ENCODE measurements at places on chromosomes 4 and X.

- no peak for DNase-seq
Observed at GRCh38 chr4:137599734-137600133, 67.4 kb upstream of the PCDH18 start.

- no peak for DNase-seq
Observed at GRCh38 chr4:186886759-186887158, 163.1 kb upstream of the FAT1 start.

- no peak for DNase-seq
Observed at GRCh38 chrX:16743604-16744325, 24.4 kb downstream of the SYAP1 start.

DNA sequence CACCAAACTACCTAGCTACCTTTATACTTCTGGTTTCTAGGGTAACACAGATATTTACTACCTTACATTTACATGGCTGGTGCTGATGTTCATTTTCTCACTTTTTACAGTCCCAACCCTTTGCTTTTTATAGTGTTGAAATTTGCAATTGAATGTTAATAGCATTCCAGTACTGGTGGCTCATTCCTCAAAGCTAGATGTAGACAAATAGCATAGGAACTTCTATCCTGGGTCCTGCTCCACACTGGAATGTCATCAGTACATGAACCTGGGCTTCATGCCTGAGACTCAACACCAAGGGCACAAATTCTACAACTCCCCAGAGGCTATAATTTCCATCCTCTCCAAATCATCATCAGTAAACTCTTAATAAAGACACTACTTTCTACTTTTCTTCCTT is 10.3 kb upstream of the TRMT2B start:
- DNase-seq: no peak

- no peak for DNase-seq
Observed at GRCh38 chrX:63657821-63658220, 127.2 kb downstream of the ARHGEF9 start.

- no peak for DNase-seq
Observed at GRCh38 chrX:129741880-129742758, 3.3 kb downstream of the XPNPEP2 start.

- DNase-seq: no peak
Observed at GRCh38 chrX:45472968-45473367, 272.3 kb upstream of the DIPK2B start.

GRCh38 chrX:73217621-73218020 is 3.0 kb upstream of the NAP1L2 start:
- DNase-seq: no peak

DNA sequence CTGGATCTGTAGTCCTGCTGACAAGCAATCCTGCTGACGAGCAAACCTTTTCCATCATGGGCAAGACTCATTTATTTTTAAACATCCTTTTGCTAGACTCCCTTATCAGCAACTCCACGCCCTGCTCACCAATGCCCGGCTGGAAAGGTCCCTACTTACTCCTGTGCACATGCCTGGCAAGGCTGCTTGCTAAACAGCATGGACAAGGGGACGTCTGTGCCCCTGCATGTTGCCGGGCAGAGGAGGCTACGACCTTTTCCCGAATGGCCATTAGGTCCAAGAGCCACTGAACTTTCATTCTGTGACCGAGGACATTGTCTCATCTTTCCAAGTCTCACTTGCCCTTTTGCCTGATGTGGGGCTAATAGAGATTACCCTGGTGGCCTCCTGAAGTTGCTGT is 98.6 kb downstream of the MGST2 start:
- DNase-seq: no peak

DNA sequence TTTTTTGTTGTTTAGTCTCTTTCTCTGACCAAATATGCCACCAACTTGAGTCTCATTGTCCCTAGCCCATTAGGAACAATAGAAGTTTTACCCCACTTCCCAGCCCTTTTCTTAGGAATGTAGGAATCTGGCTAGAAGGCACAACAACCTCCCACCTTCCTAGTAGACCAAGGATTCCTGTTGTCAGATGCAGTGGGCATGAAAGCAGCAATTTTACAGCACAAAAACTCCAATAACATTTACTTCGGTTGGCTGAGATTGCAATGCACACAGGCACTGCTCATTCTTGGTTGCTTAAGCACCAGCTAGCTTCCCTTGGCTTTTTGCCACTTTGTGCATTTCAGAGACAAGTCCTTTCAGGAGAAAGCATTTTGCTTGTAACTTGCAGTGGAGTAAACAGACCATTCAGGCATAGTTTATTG is 312.8 kb downstream of the TENM3 start:
- DNase-seq: no peak

- DNase-seq: no peak
Observed at GRCh38 chr4:16029886-16030285, 53.9 kb downstream of the PROM1 start.

DNA sequence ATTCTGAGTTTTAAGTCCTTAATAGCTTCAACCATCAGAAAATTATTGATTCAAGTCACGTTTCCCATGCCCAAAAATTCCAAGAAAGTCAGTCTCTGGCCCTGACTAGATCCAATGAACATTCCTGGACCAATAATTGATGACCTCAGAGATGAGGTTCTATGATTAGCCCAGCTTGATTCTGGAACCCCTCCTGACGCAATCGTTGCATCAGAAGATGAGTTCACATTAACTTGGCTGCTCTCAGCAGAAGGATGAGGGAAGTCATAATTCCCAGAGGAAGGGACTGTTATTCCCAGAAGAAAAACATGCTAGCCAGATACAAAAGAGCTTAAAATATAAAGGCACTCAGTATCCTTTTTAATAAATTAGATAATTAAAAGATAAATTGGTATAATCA is 34.3 kb upstream of the CPEB2 start:
- DNase-seq: no peak

DNA sequence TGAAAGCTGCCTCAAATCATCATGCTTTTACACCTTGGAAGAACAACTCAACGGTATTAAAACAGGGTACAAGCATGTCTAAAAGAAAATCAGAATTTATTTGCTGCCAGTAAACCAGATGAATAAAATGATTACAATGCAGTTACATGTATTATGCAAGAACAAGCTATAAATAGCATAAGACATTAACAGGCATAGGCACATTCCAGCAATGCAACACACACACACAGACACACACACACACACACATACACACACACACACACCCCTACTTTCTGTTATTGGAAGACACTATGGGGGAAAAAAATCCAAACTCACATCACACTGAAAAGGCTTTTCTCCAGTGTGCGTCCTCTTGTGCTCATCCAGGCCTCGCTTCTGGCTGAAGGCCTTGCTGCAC is 212.5 kb downstream of the PRDM5 start:
- DNase-seq: no peak

GRCh38 chr4:75698963-75699228 is 25.5 kb upstream of the USO1 start:
- DNase-seq: no peak

GRCh38 chr4:123676890-123677229 is 280.3 kb downstream of the SPRY1 start:
- DNase-seq: no peak

- no peak for DNase-seq
Observed at GRCh38 chr4:78767350-78767749, 8.8 kb upstream of the BMP2K start.

- no peak for DNase-seq
Observed at GRCh38 chrX:25198253-25198652, 182.5 kb upstream of the ARX start.

- DNase-seq: no peak
Observed at GRCh38 chr4:25001509-25001908, 29.2 kb downstream of the LGI2 start.

- DNase-seq: no peak
Observed at GRCh38 chr4:41124916-41125548, 89.3 kb downstream of the APBB2 start.

DNA sequence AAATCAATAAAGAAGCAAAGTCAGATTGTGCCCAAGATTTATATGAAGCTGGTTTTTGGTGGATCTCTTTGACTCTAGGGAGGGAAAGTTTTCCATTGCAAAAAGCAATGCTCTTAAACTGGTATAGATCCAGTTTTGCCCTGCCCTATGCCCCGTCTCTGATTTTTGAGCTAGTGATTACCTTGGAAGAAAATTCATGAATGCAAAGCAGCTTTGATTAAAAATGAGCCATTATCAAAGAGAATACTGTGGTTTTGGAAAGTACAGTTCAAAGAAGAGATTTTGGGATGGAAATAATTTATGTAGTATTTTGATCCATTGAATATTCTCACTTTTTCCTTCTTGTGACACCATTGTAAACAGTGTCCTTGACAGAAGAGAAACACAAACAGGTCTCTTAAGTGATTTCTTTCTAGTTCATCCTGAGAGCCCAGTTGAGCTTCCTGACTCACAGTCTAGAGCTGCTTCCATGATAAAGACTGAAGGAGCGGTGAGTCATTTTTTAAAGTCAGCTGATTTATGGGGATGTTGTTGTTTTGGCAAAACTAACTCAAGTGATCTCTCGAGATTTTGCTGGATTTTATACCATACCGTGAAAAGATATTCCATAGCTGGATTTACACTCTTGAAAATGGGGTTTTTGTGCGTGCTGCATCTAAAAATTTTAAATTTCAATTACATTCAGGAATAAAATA is 76.7 kb downstream of the AFF1 start:
- DNase-seq: no peak

DNA sequence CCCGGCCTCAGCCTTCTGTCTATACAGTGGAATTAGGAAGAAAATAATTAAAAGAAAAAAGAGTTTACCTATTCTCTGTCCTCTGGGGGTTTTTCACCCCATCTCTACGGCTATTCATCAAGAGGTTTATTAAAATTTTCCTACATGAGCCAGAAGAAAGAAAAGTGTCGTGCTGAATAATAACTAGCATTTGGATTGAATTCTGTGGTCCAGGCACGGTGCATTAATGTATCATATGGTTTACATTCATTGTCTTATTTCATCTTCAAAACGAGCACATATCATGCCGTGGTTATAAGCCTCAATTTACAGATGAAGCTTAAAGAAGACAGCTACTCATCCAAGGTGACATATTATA is 5.4 kb upstream of the NAA15 start:
- no peak for DNase-seq

DNA sequence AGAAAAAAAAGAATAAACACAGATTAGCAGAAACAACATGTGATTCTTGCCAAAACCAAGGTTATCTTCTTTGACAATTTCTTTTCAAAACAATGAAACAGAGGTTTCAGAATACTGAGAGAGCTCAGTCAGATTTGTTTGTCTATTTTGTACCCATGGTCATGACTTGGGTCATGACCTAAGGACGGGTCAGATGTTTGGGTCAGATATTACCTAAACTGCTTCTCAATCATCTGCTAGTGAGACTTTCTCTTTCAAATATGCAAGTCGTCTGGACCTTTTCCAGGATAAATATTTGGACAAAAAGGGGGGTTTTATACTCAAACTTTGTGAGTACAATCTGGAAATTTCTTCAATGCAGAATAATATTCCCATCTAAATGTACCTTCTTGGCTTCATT is 148.3 kb upstream of the USP38 start:
- DNase-seq: no peak

Data from T-helper 17 cell (primary cell).